ENCODE measurements at places on chromosomes 6 and 20. TPM values are rescaled to one million over a fixed set of nuclear protein-coding genes. Genes with fewer than 3 reads are reported as not detected.

DNA sequence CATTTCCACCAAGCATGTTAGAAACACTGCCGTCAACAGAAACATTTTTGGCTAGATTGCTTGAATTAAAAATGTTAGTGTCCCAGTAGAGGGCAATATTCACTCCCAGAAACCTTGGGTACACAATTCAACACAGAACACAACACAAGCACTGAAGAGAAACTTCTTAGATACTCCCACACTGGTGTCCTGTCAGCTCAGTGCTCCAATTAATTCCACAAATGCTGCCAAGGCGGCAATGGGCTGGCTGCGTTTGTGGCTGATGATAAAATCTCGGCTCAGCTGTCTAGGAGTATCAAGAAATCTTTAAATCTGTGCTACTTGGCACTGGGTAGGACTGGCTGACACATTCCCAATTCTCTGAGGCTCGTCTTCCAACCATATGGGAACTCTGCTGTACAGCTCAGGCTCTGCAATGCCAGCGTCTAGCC is 39.3 kb downstream of the BEND3 start:
- peak; percentile 37 for DNase-seq

DNA sequence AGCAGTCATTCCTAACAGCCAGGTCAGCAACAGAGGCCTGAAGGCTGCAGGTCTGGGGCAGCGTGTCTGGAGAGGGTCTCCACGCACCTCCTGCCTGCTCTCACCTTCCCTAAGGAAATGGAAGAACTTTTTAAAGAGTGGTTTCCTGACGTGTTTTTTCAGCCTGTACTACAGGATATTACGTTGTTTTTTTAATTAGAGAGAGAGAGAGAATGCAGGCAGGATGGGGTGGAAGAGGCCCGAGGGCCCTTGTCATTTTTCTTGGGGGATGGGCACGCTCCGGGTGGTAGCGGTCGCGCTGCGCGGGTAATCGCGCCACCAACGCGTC is 2.1 kb downstream of the DLL1 start:
- DNase-seq: no peak

GRCh38 chr6:15440040-15440439 is 194.2 kb downstream of the JARID2 start:
- DNase-seq: no peak

DNA sequence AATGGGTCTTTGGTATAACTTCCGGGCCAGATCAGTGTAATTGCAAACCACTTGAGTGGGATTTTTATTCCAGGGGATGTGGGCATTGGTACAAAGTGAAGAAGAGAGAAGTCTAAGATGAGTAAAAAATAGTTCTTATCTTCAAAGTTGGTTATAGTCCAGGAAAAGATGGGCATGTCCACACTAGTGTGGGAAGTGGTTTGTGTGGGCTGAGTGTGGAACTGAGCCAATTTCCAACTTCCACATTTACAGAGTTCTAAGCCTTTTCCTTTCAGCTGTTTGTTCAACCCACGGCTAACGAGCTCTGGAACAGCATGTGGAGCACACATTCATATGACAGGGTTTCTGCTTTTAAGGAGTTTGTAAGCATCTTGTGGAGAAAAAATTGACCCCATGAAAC is 72.3 kb upstream of the IFNGR1 start:
- peak; percentile 39 for DNase-seq

GRCh38 chr6:161815965-161816364 is 542.1 kb upstream of the AGPAT4 start:
- DNase-seq: no peak

DNA sequence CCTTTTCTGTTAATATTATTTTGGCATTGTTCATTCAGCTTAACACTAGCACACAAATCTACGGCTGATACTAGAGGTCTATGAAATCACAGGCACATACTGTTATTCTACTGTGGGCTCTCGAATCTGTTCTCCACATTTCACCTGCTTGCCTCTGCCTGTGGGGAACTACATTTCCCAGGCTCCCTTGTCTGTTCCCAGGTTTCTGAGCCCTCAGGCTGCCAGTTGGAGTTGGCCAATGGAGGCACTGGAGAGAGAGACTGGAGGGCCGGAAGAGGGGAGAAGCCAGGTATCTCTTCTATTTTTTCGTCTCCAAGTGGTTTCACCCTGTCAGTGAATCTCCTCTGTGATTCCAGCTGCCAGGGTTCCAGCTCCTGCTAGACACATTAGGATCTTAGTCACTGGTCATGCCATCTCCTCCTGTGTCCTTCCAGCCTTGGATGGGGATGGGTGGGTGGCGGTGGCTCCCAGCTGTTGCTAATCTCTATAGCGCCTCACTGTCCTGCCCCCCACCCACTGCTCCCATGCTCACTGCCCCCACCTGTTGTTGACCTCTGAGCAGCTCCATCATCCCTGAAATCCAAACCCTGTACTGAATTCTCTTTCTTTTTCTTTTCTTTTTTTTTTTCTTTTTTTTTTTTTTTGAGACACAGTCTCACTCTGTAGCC is 188.2 kb downstream of the LRFN2 start:
- no peak for DNase-seq

DNA sequence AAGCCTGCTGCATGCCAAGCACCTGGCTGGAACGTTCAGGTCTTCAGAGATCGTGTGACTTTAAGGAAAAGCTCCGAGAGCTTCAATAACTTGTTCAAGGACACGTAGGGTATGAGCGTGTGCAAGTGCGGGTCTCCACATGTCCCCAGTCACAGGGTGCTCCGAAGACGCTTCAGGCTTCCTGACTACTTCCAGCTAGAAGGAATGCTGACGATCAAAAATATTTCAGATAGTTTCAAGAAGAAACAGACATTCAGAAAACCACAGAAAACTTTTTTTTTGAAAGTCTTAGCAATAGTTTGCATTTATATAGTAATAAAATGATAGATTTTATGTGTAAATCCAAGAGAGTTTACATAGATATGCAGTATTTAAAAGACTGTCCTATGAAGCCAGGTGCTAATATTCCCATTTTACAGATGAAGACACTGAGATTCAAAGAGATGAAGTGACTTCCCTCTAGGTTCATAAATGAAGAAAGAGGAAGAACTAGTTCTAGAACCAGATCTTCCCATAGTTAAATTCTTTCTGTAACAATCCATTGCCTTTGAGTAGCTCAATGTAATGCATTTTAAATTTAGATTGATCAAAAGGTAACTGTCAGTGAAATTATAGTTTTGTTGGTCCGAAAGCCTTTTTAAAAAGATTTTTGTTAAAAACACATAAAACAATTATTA is 247.6 kb downstream of the MYLK4 start:
- DNase-seq: no peak

DNA sequence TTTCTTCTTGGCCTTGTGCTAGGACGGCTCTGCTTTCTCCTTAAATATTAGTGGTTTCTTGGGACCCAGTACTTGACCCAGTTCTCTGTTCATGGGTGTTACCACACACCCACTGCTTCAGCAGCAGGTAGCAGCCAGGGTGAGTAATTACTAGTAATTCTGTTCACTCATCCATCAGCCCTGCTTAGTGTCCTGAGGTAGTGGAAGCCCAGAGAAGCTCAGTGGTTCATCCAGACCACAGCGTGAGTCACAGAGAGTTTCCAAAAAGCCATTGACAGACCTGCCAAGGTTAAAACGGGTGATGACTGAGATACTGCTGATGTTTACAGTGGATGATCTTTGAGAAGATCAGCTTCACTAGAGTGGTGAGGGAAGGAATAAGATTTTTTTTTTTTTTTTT is 51.7 kb upstream of the HINT3 start:
- peak; percentile 99 for DNase-seq

DNA sequence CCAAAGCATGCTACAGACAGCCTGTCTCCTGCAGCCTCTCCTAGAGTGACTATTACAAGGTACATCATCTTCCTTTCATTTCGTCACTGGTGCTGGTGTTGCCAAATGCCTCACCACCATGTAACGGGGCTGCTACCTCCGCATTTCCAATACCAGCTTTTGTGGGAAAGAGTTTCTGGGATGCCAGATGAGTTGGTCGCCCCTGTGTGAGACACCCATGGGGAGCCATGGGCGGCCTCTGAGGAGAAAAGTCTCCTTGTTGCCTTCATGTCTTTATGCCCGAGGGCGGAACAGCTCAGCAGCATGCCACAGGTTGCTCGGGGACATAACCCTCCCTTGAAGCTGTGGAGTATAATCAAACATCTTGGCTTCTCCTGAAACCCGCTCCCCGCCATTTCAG is 169.6 kb downstream of the THBS2 start:
- DNase-seq: peak; percentile 57

GRCh38 chr20:1734269-1734858 is 76.8 kb upstream of the SIRPG start:
- peak; percentile 70 for DNase-seq

- DNase-seq: peak; percentile 21
These were observed 272.9 kb downstream of the SMOC2 start for GRCh38 chr6:168713839-168714238.

GRCh38 chr6:100382767-100383195 is 81.9 kb downstream of the SIM1 start:
- peak; percentile 46 for DNase-seq

DNA sequence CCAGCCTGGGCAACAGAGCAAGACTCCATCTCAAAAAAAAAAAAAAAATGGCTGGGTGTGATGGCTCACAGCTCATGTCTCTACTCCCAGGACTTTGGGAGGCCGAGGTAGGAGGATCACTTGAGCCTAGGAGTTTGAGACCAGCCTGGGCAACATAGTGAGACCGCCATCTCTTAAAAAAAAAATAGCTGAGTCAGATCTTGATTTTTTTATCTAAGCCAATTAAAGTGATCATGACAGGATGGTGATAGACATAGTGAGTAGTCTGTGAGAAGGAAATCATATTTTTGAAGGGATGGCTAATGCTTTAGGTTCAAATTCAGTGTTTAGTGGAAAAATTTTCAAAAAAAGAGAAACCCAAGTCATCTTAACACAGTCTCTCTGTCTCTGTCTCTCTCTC is 114.6 kb upstream of the JARID2 start:
- no peak for DNase-seq

DNA sequence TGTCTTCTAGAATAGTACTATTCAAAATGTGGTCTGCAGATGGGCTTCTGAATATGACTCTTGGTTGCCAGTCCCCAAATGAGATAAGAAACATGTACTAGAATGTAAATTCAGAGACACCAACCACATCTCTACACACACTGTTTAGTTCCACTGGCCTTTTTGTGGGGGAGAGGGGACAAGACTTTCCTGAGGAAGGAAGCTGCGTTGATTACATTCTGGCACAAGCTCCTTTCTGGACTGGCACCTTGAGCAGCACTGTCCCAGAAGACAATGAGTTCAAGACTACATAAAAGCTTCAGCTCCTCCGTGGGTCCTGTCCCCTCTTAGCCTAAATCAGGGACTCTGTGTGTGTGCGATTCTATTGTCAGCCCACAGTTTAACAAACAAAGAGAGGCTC is 6.9 kb upstream of the IYD start:
- DNase-seq: no peak

- DNase-seq: peak; percentile 97
These were observed 23.5 kb downstream of the DHX35 start for GRCh38 chr20:38985603-38986170.

DNA sequence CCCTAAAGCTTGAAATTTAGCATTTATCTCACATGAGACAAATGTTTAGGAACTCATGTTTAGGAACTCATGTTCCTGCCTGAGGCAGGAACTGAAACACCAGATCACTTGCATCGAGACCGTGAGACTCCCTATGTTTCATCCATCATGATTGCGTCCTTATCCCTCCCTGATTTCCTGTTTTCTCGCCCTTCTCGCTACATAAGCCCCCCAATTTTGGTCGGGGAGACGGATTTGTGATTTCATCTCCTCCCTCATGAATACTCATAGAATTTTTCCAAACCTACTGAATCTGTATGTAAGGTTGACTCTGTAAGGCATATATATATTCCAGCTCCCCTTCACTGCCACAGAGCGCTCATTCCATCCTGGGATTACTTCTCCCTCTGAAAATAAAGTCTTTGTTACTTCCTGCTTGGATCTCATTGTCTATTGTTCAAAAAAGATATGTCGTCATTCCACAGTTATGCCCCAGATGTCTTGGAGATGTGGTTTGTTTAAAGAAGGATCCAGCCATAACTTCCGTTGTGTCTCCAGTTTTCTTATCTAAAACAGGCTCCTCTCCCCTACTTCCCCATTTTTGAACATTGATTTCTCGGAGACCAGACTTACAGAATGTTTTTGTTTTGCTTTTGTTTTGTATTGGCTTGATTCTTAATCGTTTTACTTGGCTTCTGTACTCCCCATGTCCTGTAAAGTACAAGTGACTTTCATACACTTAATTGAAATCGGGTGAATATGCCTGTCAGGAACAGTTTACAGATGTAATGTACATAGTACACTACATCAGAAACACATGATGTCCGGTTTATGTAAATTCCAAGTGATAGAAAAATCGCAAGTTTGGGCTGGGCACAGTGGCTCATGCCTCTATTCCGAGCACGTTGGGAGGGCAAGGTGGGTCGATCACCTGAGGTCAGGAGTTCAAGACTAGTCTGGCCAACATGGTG is 118.7 kb downstream of the HFE start:
- peak; percentile 95 for DNase-seq

- DNase-seq: peak; percentile 97
These were observed 62.6 kb downstream of the FAM50B start for GRCh38 chr6:3911614-3912336.

Gene RHAG
- total RNA-seq: not detected

Gene MOXD1
- total RNA-seq: 207 TPM

Gene R3HDML
- not detected for total RNA-seq

Gene IL17A
- not detected for total RNA-seq

Gene LST1
- not detected for total RNA-seq

Gene ECT2L
- not detected for total RNA-seq

Gene VSX1
- 0.32 TPM for total RNA-seq

Gene IRF4
- total RNA-seq: not detected

Gene OR12D3
- not detected for total RNA-seq

Data from M059J (cell line).